Occipital lobe (tissue), 3 donors: ENCODE measurements at places on chromosomes 2 and 18. TPM values are rescaled to one million over a fixed set of nuclear protein-coding genes. Genes with fewer than 3 reads are reported as not detected.

GRCh38 chr2:43421194-43421593, 174.6 kb downstream of the THADA start:
- DNase-seq, result no peak

The CYP1B1 gene
- total RNA-seq, result 7.8 TPM

DNA sequence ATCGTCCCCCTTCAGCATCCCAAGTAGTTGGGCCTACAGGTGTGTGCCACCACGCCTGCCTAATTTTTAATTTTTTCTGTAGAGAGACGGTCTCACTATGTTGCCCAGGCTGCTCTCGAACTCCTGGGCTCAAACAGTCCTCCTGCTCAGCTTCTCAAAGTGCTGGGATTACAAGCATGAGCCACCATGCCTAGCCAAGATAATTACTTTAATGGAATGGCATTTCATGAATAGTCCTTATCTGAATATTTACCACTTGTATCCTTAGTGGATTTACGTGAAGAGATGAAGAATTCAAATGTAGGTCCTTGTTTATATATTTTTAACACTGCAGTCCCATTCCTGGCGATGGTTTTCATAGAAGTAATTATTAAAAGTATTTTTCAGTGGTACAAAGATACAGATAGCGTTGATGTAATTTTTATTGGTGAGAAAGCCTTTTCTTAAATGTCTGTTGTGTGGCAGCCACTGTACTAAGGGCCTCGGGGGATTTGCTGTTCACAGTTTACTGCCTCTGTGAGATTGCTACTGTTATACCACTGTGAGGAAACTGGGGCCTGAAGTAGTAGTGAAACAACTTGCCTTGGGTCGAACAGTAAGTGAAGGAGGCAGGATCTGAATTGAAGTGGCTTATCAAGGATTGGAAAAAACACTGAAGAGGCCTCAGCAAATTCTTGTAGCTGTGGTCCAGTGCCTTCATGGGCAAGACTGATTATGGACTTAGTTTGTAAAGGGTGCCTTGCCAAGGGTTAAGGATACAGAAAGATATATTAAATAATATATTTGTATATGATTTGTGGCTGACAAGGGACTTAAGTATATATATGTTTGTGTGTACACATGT, 151.2 kb downstream of the PRPF40A start:
- DNase-seq, result no peak

DNA sequence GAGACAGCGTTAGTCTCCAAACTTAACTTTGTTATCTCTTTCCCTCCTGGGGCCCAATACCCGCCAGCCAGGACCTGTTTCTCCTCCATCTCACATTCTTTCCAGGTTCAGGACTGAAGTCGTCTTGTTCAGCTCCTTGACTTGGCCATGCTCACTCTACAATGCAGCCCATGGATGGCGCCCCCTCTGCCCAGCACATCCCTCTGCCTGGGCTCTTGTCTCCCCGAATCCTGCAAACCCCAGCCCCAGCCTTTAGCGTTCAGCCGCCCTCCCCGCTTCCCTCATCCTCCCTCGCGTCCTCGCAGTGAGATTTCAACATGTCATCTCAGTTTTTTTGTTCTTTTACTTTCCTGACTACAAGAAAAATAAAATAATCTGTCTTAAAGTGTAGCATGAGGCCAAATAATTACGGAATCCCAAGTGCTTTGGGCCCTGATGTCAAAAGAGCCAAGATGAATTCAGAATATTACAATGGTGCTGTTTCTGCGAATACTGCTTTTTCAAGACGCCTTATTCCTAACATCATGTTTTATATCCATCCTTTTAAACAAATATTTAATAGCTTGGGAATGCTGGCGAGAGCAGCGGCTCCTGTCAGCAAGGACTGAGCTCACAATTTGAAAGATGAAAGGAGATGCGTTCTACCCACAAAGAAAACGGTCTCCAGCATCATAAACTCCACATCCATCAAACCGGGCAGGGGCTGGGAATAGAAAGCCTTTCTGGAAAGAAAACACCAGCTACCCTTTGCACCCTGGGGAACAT, 1.0 kb downstream of the FAM178B start:
- DNase-seq, result no peak

- no peak for DNase-seq
Observed at GRCh38 chr2:239146011-239146641, 254.7 kb downstream of the HDAC4 start.

DNA sequence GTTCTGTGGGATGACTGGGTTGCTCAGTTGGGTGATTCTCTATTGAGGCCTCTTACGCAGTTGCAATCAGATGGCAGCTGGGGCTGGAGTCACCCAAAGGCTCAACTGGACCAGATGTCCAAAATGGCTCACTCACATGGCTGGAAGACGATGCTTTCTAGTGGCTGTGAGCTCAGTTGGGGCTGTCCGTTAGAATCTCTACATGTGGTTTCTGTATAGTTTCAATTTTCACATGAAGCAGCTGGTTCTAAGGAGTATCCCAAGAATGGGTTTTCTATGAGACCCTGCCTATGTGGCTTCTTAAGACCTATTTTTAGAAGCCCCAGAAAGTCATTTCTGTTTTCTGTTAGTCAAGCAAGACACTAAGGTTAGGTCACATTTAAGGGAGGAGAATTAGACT, 4.4 kb downstream of the XRCC5 start:
- DNase-seq, result no peak

DNA sequence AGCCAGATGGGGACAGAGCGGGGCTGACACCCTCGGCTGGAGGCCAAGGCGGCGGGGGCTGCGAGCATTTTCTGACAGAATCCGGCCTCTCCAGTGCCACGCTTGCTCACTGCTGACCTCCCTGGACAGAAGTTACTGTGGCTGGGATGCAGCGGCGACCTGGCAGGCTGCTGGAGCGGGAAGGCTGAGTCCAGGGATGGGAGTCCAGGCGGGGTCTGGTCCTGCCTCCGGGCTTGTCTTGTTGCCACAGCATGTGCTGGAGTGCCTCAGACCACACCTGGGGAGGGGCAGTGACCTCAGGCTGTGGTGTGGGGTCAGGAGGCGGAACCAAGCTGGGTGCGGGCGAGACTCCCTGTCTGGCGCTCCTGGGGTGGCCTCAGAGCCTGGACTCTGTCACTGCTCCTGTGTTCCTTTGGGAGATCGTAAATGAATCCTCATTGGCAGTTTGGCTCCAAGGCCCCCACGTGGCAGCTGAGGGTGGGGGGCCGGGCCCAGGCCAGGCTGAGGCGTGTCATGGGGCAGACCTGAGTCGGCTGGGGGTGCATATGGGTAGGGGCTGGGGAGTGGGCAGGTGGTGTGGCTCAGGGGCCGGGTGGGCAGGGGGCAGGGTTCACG, 5.5 kb downstream of the BOK start:
- DNase-seq, result no peak

DNA sequence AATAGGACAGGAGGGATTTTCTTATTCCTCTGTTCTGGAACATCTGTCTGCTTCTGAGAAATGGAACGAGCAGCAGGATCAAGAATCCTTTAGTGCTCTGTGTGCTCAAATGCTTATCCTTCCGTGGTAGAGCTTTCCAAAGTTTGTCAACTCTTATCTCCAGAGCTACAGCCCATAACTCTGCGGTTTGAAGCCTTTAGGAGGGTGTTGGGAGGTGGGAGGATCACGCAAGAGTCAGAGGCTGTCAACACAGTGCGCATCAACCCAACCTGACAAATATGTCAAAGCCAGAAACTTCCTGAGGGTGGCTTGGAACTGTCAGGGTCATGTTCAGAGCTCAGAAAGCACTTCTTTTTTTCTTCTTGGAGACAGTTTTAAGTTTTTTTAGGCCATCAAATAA, 95.9 kb downstream of the CRIM1 start:
- DNase-seq, result no peak

GRCh38 chr2:205811387-205811786, 129.1 kb downstream of the NRP2 start:
- no peak for DNase-seq

- no peak for DNase-seq
Observed at GRCh38 chr2:94996305-94997100, 29.0 kb upstream of the MAL start.

The SERPINB12 gene
- total RNA-seq, result not detected

- peak; percentile 30 for DNase-seq
Observed at GRCh38 chr2:219178377-219179175, 501 bp downstream of the RETREG2 start.

The CD8B2 gene
- not detected for total RNA-seq

- no peak for DNase-seq
Observed at GRCh38 chr18:62536005-62536404, 13.2 kb downstream of the ZCCHC2 start.

The TSHZ1 gene
- total RNA-seq, result 4.1 TPM

DNA sequence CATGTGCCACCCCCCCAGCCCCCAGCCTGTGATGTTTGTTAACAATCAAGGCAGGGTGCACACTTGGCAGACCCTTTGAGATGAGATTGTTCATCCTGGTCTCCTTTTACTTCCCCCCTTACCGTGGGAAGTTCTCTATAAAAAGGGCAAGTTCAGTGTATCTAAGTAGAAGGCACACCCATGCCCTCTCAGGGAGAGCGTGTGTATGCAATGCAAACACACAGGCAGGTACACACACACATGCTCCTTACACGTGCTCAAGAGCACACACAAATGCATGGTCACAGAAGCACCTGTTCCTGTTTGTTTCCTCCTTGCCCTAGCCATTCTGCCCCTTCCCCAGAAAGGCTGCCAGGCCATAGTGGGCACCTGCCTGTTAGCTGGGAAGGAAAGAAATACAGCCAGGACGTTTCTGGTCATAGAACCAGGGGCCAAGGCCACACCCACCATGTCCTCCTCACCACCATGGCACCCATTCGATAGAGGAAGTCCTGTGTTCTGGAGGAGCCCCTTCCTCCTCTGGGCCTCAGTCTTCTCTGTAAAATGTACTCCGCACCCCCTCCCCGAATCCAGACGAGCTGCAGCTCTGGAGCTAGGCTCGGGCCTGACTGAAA, 3.1 kb downstream of the ATOH8 start:
- DNase-seq, result no peak

GRCh38 chr2:170703776-170704476, 11.2 kb upstream of the SP5 start:
- DNase-seq, result no peak

The RGPD3 gene
- 0.94 TPM for total RNA-seq

The TDRD15 gene
- 3.0 TPM for total RNA-seq

DNA sequence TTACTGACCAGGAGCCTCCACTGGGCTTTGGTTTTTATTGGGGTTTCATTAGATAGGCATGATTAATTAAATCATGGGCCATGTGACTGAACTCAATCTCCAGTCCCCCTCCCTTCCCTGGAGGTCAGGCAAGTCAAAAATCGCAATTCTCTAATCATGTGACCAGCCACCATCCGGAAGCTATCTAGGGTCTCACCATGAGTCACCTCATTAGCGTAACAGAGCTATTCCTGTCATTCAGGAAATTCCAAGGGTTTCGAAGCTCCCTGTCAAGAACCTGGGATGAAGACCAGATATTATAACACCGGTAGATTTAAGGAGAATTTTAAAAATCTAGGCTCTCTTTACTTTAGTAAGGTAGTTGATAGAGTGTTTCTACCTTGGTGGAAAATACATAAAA, 180.3 kb upstream of the TCF4 start:
- DNase-seq, result no peak

DNA sequence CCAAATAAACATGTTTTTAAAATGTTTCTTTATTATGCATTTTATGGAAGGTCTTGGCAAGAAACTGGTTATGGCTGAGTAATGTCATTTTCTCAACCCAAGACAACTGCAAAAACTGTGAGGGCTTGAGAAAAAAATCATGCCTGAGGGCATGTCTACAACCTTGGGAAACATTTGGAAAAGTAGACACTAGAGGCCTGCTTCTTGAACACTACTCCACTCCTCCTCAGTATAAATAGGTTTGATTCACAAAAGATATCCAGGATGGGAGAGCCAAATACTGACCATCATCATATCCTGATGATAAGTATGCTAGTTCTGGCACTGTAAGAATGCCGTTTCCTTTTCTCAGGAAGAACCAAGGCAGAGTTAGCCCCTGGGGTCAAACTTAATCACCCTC, 71.1 kb downstream of the OSR1 start:
- no peak for DNase-seq

The ZSWIM2 gene
- 1.2 TPM for total RNA-seq

DNA sequence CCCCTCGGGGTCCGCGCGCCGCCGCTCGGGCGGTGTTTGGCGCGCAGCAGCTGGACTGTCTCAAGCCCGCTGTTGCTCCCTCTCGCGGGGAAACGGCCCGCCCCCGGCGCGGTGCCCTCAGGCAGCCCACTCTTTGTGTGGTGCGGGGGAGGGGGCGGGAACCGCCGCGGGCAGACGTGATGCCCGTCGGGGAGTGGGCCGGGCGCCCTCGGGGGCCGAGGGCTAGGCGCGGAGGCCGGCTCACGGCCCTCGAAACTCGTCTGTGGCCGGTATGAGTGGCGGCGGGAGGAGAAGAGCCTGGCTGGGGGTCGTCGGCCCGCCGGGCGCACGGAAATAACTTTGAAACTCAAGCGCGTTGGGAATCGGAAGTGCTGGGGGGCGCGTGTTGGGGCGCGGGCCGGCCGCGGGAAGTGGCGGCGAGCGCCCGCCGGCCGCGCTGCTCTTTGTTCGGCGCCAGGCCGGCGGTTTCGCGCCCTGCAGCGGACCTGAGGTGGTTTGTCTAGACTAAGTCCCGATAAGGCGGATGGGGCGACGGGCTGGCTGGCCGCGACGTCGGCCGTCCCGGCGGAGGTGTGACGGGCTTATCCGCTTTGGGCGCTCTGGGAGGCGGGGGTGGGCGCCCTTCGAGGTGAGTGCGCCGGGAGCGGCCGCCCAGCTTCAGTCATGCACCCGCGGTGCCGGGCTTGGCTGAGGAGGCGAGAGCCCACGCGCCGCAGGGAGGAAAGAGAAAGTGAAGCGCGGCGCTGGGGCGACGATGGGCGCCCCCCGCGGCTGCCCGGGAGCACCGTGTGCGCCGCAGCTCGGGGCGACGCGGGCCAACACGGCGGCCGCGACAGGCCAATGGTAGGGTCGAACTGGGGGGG, 679 bp downstream of the PTMA start:
- DNase-seq, result peak; percentile 47

DNA sequence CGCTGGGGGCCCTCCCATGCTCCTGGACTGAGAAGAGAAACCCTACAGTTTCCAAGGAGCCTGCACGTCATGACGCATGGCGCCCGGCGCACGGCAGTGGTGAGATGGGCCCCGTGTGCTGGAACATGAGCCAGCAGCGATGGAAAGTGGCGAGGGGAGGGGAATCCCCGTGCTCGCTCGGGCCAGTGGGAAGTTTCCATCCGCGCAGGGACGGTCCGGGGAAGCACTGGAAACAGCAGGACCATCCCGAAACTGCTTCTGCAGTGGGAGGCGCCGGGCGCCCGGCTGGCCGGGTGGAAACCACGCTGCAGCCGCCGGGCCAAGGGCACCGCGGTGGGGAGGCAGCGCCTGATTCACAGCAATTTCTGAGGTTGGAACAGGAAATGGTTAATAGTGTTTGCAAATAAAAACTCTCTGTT, 4.9 kb upstream of the PDCD1 start:
- DNase-seq, result no peak

The ARHGAP25 gene
- total RNA-seq, result 2.0 TPM

- no peak for DNase-seq
Observed at GRCh38 chr2:9053534-9053931, 50.0 kb upstream of the MBOAT2 start.

GRCh38 chr2:180478883-180479282, 471.8 kb upstream of the CWC22 start:
- DNase-seq, result no peak

- no peak for DNase-seq
Observed at GRCh38 chr2:217863883-217864282, 138.9 kb downstream of the TNS1 start.

The CABYR gene
- 34.6 TPM for total RNA-seq

GRCh38 chr2:160703648-160704585, 210.3 kb upstream of the RBMS1 start:
- DNase-seq, result no peak

The GNAL gene
- total RNA-seq, result 49.8 TPM

The PLGLB1 gene
- 6.2 TPM for total RNA-seq

GRCh38 chr2:208618220-208618619, 211.6 kb downstream of the PTH2R start:
- no peak for DNase-seq

The YES1 gene
- 41.6 TPM for total RNA-seq
